SK-N-SH (cell line): ENCODE measurements at places on chromosomes 5 and 9. TPM values are rescaled to one million over a fixed set of nuclear protein-coding genes. Genes with fewer than 3 reads are reported as not detected.

GRCh38 chr5:54463713-54464112 is 8.2 kb downstream of the HSPB3 start:
- no peak for DNase-seq

DNA sequence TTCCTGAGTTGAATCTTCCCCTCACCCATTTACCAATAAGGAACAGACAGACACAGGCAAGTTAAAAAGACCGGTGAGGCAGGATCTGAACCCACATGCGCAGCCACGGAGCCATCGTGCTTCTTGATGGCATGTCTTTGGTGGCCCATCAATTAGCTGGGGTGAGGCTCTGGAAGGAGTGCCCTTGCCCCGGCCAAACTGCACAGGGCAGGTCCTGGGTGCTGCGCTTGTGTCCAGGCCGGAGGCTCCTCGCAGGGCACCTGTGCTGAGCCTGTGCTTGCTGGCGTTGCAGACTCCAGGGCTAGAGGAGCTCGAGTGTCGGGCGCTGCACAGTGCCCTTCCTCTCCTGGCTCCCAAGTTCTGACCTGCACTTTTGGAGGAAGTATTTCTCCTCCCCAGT is 66.4 kb downstream of the PSMB7 start:
- DNase-seq = no peak

GRCh38 chr5:114152656-114153360 is 209.1 kb upstream of the KCNN2 start:
- no peak for DNase-seq

DNA sequence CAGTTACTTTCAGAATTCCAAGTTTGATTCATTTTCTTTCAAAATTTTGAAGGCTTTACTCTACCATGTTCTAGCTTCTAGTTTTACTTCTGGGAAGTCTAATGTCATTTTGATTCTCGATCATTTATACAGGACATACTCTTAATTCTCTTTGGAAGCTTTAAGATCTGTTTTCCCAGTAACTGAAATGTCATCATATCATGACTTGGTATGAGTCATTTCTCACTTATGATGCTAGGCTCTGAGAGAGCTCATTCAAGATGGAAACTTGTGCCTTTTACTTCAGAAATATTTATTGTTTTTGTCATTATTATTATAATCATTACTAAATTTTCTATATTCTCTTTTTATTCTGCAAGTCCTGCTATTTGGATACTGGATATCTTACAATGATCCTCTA is 222.3 kb downstream of the PARP8 start:
- DNase-seq = no peak

KIF4B gene
- polyA plus RNA-seq = 0.02 and 0.03 TPM in 2 replicates
